ENCODE measurements at places on chromosomes 2 and 18.

DNA sequence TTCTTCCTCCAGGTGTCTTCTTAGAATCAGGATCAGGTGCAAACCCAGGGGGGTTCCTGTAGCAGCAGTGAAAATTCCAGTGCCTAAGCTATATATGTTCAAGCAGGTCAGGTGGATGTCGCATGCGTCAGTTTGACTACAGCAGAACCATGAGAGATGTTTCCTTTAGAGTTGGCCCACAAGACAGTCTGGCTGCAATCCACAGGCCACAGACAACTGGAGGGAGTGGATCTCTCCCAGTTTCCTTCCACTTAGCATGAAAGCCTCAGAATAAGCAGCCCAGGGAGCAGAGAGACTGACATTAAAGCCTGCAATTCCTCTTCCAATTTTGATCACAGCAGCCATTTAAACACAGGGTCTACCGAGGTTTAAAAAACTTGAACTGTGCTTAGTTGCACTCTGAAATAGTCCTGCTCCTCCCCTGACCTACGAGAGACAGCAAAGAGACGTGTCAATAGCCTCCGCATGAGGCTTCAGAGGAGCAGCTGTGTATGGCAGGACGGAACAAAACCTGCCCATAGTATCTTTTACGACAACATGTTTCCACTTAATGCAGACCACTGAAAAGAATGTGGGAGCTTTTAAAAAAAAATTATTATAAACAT, 988 bp upstream of the KCNE4 start:
- peak; percentile 55 for DNase-seq

- DNase-seq, result no peak
Measured at GRCh38 chr18:61831071-61831470, 61.7 kb downstream of the RNF152 start.

DNA sequence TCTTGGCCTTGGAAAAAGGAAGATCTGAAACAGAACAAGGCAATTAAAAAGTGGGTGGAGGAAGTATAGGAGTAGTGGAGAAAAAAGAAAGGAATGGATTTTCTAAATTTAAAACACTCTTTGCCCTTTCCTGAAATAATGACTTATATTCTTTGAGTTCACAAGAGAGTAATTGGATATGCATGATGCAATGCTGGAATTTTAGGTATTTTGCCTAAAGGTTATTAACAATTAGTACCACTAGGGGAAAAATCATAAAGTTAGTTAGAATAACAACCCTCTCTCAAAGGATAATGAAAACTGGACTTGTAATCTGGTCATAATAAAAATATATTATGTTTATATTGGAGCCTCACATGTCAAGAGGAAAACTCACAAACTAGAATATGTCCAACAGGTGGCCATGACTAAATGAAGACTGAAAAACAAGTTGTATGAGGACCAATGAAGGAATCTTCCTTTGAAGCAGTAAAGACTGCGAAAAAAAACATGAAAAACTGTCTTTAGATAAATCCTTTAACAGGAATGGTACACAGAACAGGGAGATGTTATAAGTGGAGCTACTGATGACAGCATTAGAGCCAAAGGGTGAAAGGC, 281.8 kb downstream of the NCKAP5 start:
- DNase-seq, result no peak

DNA sequence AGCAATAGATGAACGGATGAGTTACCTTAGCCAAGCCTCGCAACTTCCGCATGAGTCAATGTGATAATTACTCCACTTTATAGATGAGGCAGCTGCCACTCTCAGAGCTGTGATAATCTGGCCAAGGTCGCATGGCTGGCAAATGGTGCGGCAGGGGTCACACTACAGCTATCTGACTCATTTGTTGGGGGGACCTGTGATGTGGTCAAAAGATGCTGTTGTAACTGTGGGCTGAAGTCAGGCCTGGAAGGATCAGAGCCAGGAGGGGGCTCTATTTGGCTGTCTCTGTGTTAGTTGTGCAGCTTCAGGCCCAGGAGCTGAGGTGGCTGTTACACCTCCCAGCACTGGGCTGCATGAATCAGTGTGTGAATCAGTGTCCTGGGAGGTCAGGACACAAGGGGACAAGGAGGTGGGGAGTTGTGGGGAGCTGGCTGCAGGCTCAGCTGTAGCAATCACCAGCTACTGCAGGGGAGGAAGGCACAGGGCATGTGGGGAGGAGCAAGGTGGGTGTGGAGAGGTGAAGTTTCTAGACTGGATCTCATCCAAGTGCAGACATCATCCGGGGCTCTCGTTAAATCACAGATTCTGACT, 33.1 kb downstream of the NGEF start:
- no peak for DNase-seq

DNA sequence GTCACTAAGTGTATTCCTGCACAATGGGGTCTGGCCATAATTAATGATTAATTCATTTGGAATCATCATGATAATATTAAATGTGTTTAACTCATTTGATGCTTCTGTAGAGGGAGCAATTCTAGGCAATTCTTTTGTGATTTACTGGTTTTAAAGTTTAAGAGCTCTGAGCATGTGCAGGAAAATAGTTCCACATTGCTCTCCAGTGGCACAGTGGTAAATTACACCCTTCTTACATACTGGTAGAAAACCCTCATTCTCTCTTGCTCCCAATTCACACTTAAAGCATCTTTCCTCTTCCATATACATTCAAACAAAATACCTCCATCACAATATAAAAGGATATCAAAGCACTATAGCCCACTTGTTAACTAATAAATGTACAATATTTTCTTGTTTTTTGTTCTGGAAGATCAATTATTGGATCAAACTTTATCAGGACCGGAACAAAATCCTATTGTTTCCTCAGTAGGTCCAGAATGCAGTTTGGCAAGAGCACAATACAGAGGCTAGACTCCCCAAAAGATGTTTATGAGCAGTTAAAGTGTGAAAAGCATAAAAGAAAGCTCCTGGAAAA, 844.3 kb downstream of the MBD2 start:
- DNase-seq, result no peak

DNA sequence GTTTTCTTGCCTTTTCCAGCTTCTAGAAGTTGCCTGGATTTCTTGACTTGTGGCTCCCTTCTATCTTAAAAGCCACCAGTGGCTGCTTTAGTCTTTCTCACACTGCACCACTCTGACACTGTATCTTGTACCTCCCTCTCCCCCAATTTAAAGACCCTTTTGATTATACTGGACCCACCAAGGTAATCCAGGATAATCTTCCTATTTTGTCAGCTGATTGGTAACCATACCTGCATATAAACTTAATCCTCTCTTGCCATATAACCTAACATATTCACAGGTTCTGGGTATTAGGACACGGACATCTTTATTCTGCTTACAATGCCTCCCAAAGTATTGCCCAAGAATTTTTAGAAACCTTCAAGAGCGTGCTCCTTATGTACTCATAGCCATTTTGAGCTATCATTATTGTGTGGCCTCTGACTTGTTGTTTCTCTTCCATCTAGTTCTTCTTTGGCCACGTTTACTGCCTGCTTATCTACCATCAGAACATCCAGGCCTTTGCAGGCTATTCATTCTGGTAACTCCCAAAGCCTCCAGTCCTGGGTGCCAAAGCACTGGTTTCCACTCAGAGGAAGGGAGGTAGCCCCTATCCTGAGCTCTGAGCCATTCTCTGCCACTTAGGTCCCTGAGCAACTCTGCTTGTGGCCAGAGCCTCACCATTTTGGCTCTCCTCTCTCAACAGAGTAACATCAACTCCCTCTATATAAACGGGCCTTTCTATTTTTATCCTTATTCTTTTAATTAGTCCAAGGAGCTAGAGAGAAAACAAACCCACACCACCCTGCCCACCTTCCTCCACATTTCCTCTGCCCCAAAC, 70.8 kb downstream of the MYO3B start:
- no peak for DNase-seq

DNA sequence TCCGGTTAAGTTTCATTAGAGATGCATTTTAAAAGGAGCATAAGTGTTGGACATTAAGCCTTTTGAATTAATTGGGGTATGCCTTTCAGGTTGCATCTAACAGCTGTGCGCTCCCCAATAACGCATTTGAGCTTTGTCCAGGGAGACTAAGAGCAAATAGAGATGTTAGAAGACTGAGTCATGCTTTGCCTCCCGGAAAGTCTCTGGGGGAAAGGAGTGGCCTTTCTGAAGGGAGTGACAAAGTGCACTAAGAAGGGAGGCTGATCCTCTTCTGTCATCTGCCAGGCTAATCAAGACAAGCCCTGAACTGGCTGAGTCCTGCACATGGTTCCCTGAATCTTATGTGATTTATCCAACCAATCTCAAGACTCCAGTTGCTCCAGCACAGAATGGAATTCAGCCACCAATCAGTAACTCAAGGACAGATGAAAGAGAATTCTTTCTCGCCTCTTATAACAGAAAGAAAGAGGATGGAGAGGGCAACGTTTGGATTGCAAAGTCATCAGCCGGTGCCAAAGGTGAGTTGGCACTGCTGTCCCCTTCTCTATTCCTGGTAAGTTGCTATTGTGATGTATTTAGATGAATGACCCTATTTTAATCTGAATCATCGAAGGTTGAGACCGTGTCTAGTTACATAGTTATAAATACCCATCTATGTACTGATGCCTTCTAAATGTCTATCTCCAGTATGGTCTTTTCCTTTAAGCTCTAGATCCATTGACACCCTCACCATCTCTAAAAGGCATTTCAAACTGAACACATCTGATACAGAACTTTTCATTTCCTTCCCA, 12.1 kb downstream of the TTL start:
- DNase-seq, result no peak

GRCh38 chr18:48021273-48021914, 90.9 kb upstream of the SMAD2 start:
- DNase-seq, result no peak

GRCh38 chr2:42137125-42137841, 31.9 kb upstream of the EML4 start:
- no peak for DNase-seq

DNA sequence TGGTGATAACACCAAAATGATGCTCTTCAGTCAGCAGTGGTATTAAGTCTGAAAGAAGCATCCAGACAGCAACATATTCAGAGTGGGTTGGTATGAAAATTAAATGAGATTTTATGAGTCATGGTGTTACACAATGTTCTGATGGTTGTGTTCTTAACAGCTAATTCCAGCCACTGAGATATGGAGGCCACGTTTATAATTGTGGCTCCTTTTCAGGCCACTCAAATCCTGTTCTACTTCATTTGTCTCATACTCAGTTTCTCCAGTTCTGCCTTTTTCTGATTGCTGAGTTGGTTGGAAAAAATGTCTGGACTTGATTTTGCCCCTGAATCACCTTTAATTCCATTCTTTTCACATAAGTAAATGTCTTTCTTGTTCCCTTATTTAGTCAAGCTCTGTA, 162.7 kb upstream of the COL3A1 start:
- no peak for DNase-seq

- DNase-seq, result no peak
Measured at GRCh38 chr2:70977605-70978205, 725 bp upstream of the ANKRD53 start.

- no peak for DNase-seq
Measured at GRCh38 chr2:226561962-226562361, 237.7 kb downstream of the IRS1 start.

DNA sequence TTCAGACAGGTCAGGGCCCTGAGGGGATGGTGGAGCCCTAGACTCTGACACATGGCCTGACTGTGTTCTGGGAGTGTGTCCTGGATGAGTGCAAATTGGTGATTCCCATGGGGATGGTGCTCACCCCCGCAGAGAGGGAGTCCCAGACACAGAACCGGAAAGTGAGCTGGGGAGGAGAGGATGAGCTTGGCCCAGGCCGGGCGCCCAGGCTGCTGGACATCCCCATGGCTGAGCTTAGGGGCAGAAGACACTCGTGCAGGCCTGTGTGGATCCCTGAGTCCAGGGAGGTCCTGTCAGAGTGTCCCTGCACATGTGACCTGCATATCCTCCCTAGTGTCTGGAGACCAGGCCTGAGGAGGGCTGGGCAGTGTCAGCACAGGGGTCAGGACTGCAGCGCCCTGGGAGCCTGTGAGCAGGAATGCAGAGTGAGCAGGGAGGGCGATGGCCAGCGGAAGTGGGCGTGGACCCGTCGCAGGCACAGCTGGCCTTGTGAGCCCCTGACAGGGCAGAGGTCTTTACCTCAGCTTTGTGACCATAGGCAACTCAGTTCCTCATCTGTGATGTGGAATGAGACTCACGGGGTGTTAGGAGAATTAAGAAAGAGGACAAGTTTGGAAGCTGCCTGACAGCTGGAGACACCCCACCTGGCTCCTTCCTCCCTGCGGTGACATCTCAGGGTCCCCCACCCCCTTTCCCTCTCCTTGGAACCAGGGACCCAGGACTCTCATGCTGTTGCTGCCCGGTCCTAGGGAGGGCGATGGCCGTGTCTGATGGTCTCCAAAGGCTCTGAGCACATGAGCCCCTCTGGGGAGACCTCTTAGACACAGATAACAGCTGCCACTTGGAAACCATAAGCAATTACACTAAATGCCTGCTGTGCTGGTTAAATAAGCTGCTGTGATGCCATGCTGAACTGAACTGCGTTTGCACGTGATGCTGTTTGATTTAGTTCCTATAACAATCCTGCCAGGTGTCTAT, 62.6 kb upstream of the HS6ST1 start:
- DNase-seq, result peak; percentile 61

DNA sequence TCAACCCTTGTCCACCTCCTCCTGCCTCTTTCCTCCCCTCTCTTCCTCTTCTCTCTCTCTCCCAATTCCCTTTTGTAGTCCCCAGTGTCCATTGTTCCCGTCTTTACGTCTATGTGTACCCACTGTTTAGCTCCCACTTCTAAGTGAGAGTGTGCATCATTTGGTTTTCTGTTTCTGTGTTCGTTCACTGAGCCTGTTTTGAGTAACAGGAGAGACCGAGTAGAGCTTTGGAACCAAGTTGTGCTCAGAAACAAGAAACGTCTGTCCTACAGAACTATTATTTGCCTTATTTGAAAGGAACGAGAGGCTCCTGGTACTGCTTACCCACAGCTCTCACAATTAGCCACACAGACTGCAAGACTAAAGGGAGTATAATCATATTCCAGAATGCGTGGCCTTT, 50.1 kb upstream of the MAPRE2 start:
- DNase-seq, result no peak

DNA sequence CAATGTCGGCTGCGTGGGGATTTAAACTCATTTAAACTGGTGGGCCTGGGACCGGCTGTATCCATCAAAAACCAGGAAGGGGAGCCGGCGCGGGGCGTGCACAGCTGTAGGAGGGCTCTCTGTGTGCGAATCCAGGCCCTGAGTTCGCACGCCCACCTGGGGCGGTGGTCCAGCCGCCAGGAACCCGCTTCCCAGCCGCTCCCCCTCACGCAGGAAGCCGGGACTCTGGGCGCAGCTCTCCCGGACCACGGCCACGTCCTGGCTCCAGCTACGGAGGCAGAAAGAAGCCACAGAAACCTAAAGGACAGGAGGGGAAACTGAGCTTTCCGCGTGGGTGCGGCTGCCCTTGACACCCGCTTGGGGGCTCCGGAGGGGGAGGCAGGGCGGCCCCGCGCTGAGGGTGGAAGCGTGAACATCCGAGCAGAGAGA, 80.6 kb downstream of the GFPT1 start:
- peak; percentile 77 for DNase-seq

DNA sequence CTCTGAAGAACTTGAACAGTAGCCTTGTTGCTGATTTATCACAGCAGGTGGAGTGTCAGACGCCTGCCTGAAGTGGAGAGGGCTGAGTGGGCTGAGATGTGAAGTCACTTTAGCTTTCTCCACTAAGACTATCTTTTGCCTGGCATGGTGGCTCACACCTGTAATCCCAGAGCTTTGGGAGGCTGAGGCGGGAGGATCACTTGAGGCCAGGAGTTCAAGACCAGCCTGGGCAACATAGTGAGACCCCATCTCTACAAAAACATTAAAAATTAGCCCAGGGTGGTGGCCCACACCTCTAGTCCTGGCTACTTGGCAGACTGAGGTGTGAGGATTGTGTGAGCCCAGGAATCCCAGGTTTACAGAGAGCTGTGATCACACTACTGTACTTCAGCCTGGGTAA, 60.6 kb upstream of the TTC39C start:
- no peak for DNase-seq
